ENCODE measurements at places on chromosomes 16 and 17. TPM values are rescaled to one million over a fixed set of nuclear protein-coding genes. Genes with fewer than 3 reads are reported as not detected.

Gene COQ7
- total RNA-seq: 10.6 TPM

Gene CRHR1
- not detected for total RNA-seq

Gene GCGR
- not detected for total RNA-seq

Gene OR4D1
- total RNA-seq: not detected

Gene SLC4A1
- not detected for total RNA-seq

Gene SDR42E1
- 13.5 TPM for total RNA-seq

Gene PLXDC1
- not detected for total RNA-seq

Gene HLF
- total RNA-seq: 0.75 TPM

Gene NEUROD2
- total RNA-seq: not detected

Gene PLLP
- 2.5 TPM for total RNA-seq

Gene SAMD14
- total RNA-seq: 11.5 TPM

Gene KRT24
- not detected for total RNA-seq

Gene UQCRC2
- total RNA-seq: 140 TPM

Gene PYDC1
- not detected for total RNA-seq

Gene FNDC8
- total RNA-seq: not detected

Gene KRTAP4-1
- not detected for total RNA-seq

Gene TTYH2
- total RNA-seq: 1.2 TPM

Gene SKAP1
- 11.4 TPM for total RNA-seq

Gene ZNF598
- 66.9 TPM for total RNA-seq

- DNase-seq: no peak
Observed at GRCh38 chr17:78179372-78179771, 7.5 kb downstream of the TK1 start.

DNA sequence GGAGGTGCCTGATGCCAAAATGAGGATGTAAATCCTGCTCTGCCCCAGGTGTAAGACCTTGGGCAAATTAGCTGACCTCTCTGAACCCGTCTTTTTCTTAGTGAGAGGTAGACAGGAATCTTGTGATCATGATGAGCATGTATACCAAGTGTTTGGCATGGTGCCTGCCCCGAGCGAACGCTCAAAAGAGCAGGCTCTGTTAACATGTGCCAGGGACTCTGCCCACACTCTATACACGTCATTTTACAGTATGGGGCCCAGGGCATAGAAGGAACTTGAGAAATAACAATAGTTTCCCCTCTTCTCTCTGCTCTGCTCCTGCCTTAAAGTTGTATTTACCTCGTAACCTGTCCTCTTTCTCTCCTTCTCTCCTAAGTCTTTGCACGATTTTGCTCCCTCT, 9.3 kb upstream of the MAF start:
- DNase-seq: no peak

- no peak for DNase-seq
Observed at GRCh38 chr17:10126616-10127501, 71.5 kb downstream of the GAS7 start.

GRCh38 chr17:20781260-20781659, 201.7 kb downstream of the CDRT15L2 start:
- no peak for DNase-seq

- DNase-seq: no peak
Observed at GRCh38 chr16:12235110-12235509, 258.6 kb downstream of the SNX29 start.

DNA sequence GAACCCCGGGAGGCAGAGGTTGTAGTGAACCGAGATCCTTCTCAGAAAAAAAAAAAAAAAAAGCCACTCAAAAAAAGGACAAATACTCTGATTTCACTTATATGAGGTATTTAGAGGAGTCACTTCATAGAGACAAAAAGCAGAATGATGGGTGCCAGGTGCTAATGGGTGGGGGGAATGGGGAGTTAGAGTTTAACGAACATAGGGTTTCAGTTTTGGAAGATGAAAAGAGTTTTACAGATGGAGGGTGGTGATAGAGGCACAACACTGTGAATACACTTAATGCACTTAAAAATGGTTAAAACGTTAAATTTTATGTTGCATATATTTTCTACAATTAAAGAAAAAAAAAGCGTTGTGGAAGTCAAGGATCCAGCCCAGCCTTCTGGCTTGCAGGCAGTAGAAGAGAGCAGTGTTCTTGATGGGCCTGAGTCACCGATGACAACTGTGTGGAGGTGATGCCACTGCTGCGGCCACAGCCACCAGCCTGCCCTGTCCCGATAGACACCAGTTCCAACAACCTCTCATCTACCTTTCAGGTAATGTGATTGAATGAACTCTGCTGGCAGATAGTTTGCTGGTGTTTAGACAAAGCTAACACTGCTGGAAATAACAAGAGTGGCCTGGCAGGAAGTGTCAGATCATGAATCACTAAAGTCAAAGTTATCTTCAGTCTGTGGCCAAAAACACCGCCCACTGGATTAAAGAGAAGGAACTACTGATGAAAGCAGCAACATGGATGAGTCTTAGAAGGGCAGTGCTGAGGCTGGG, 49.9 kb upstream of the COX10 start:
- no peak for DNase-seq

DNA sequence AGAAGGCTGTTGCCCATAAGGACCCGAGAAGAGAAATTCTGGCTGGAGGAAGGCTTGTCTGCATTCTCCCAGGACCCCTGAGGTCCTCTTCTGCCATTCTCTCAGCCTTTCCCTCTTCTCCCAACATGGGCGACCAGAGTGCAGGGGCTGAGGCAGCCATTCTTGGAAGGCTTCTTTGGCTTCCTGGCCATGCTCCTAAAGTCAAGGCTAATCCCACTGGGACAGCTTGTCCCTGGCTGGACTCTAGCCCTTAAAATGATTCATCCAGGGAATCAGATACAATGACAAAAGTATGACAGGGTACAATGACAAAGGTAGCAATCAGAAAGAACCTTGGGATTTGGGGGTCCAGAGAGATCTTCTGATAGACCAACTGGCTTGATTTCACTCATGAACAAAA, 26.8 kb downstream of the SRL start:
- DNase-seq: no peak

- no peak for DNase-seq
Observed at GRCh38 chr16:84885342-84885910, 65.6 kb downstream of the CRISPLD2 start.

DNA sequence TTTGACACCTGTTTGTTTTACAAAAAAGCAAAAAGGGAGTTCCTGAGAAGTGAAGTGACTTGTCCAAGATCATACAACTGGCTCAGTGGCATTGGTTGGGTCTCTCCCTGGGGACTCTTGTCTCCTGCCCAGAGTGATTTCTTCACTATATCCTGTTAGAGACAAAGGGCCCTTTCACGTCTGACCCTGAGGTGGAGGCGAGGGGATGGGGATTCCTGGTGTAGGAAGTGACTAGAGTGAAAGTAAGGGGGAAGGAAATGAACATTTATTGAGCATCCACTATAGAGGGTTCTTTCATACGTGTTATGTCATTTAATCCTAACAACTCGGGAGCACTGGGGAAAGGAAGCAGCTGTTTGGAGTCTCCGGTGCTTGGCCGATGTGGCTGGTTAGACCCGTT, 9.0 kb downstream of the ITGB3 start:
- DNase-seq: no peak

- DNase-seq: no peak
Observed at GRCh38 chr16:81774348-81774747, 4.7 kb upstream of the PLCG2 start.

DNA sequence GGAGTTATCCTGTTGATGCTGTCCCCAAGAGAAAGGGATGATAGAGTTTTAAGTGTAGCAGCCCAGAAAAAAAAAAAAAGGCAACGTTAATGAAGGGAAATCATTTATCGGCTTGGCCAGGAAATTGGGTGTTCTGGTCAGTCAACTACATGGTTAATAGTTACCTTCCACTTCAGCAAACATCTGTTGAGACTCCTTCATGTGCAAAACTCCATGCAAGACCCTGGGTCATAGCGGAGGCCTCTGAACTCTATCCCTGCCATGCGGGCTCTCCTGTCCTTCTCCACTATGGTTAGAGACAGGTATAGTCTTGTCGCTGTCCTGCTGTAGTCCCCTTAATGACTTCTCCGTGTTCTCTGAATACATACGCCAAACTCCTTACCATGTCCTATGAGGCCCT, 3.5 kb upstream of the LYRM9 start:
- peak; percentile 66 for DNase-seq

GRCh38 chr16:67563708-67564468, 1.6 kb downstream of the CTCF start:
- no peak for DNase-seq

DNA sequence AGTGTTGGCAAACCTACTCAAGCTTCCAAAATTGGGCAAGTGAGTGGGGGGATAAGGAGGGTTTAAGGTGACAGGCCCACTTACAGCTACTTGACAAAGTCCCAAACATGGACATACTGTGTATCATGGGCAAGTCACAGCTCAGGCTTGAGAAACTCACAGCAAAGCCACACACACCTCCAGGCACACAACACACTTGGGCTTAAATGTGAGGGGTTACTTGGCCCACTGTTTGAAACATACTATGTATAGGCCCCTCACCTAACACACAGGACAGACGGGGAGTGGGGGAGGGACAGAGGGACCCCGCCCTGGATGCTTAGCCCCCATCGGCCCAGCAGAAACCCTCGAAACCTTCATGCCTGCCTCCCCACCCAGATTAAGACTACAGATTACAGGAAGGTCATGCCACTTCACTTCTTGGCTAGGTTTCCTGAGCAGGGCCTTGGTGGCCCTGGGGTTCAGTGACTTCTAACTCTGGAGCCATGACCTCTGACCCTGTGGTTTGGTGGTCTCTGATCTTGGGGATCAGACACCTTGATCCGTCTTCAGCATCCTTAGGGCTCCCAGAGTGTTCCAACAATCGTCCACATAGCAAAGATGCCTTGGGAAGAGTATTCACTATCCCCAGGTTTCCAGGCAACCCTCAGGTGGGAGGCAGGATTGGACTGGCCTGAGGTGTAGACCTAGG, 2.3 kb upstream of the SAMD14 start:
- DNase-seq: no peak

- DNase-seq: no peak
Observed at GRCh38 chr16:53518550-53519416, 15.8 kb upstream of the AKTIP start.

DNA sequence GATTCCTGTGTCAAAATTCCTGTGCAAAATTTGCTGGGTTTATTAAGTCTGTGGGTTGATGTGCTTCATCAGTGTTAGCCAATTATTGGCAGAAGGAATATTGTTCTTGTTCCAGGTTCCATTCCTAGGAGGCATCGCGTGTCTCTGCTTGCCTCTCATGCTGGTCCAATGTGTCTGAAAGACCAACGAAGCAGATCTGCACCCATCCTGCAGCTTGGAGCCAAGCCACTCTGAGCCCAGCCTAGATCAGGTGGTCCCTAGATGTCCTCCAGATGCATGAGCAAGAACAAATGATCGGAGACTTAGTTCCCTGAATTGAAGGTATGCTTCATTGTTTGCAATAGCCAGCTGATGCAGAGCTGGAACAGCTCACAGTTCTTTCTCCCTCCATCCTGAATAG, 10.5 kb upstream of the PIK3R6 start:
- DNase-seq: no peak

DNA sequence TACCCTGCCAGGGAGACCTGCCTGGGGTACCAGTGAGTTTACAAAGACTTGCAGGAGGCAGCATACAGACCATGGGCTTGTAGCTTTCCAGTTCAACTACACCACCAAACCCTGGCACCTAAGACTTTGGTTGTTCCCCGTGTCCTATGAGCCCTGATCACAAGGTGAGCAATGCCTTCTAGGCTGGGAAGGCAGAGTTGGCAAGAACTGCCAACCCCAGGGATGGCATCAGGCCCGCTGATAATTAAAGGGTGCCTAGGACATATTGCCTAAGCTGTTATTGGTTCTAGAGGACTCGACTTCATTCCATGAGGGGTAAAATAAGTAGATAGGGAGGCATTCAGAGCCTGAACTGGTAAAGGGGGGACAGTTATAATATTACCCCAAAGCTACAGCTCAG, 41.3 kb downstream of the CDH13 start:
- no peak for DNase-seq

GRCh38 chr16:67528870-67529581, 397 bp downstream of the RIPOR1 start:
- DNase-seq: no peak

GRCh38 chr16:642189-643049, 791 bp downstream of the MCRIP2 start:
- DNase-seq: no peak

- DNase-seq: no peak
Observed at GRCh38 chr16:16178455-16179162, 44.7 kb downstream of the ABCC6 start.

DNA sequence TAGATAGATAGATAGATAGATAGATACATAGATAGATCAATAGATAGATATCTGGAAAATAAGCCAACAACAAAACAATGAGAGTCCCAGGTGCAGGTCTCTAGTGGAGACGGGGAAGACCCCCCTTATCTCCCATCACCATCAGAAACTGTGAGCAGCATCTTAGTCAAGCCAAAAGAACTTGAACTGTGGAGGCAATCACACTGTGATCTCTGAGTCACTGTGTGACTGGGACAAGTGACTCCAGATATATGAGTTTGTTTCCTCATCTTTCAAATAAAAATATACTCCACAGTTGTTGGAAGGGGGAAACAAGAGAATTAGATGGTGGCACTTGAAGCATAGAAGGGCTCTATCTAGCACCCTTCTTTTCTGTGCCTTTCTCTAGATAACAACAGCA, 42.1 kb downstream of the NOG start:
- DNase-seq: no peak

Data from epithelial cell of proximal tubule (primary cell).